Adipocyte (in vitro differentiated cells): ENCODE measurements at places on chromosomes 5 and 9.

DNA sequence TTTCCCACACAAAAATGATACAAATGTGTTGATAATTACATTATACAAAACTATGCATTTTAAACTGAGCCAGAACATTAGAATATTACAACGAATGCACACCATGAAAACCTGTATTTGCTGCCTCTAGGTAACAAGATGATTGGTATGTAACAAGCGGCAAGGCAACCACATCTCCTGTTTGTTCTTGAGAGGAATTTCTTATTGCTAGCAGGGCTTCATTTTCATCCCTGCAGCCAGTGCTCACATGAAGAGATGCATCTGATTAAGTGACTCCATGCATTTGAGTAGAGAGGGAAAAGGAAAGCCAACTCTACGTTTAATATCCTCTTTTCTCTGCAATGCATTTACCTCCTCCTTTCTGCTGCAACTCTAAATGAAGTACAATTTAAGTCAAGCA, 36.6 kb downstream of the FRMD3 start:
- DNase-seq: no peak

- DNase-seq: peak; percentile 71
These were observed 234.3 kb downstream of the CHSY3 start for GRCh38 chr5:130138406-130139045.

DNA sequence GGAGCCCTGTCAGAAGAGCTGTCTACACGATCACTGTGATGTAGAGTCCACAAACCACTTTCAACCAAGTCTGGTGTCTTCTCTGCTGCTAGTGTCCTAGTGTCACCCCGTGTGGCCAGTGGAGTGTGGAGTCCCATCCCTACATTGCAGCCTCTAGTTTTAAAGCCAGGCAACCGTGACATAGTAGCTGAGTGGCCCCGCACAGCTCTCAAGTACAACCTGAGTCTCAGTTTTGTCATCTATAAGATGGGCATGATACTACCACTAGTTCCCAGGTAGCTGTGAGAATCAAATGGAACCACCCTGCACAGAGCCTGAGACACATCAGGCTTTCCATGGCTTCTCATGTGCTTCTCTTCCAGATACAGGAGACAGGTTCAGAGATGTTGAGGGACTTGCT, 43.2 kb upstream of the AKNA start:
- DNase-seq: no peak

DNA sequence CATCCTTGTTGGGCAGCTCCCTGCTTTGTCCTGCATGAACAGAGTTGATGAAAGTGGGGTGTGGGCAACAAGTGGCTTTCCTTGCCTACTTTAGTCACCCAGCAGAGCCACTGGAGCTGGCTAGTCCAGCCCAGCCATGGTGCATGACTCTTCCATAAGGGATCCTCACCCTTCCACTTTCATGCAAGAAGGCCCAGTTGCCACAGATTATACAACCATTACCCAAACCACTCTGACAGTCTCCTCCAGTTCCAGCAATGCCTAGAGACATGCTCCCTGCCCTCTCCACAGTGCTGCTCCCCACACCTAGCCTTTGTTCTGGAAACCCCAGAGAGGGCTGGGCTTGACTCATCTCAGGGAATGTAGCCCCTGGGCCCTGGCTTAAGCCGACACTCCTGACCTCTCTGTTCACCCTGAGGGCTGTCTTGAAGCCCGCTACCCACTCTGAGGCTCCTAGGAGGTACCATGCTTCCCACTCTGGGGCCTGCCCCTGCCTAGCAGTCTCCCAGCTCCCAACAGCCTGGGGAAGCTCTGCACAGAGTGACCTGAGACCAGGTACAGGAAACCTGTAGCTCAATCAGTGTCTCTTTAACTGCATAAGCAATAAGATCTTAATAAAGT, 3.9 kb downstream of the SLC35A4 start:
- DNase-seq: no peak

GRCh38 chr5:180389252-180390101, 36.3 kb upstream of the GFPT2 start:
- no peak for DNase-seq

DNA sequence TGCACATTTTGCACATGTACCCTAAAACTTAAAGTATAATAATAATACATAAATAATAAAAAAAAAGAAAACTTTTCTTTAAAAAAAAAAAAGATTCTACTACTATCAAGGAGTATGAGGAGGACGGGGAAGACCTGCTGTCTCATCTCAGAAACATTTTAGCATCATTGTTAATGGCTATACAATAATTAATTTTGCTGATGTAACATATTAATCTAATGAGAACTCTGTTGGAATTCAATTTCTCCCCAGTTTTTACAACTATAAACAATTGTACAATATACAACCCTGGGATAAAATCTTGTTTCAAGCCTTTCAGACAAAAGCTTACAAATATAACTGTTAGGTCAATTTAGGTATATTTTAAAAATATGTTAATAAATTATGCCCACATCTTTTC, 139.0 kb upstream of the GRIN3A start:
- no peak for DNase-seq

- DNase-seq: peak; percentile 75
These were observed 17.6 kb upstream of the HAVCR1 start for GRCh38 chr5:157076558-157076957.

- no peak for DNase-seq
These were observed 54.6 kb downstream of the MVB12B start for GRCh38 chr9:126381195-126381594.

GRCh38 chr5:133412661-133413060, 199.7 kb downstream of the FSTL4 start:
- DNase-seq: no peak
